ENCODE measurements at places on chromosomes 5 and 9. TPM values are rescaled to one million over a fixed set of nuclear protein-coding genes. Genes with fewer than 3 reads are reported as not detected.
A peak's percentile ranks its signal among the peaks of the same experiment; 100 is the strongest.

The DPYSL3 gene
- total RNA-seq: 42.4 TPM

The CDH6 gene
- 66.2 TPM for total RNA-seq

The ADAMTSL1 gene
- total RNA-seq: 0.62 TPM

The NKD2 gene
- total RNA-seq: 1.7 TPM

The GLDC gene
- 17.3 TPM for total RNA-seq

The GPBP1 gene
- 45.9 TPM for total RNA-seq

The NOXA1 gene
- total RNA-seq: 0.84 TPM

The EGFLAM gene
- 3.5 TPM for total RNA-seq

The DOCK8 gene
- 3.8 TPM for total RNA-seq

The GADD45G gene
- 0.41 TPM for total RNA-seq

The LVRN gene
- not detected for total RNA-seq

The PGM5 gene
- 0.79 TPM for total RNA-seq

- DNase-seq: no peak
These were observed 40.7 kb upstream of the CACNA1B start for GRCh38 chr9:137836831-137837241.

GRCh38 chr5:135398160-135398854 lies 724 bp downstream of the MACROH2A1 start:
- DNase-seq: no peak

- DNase-seq: peak; percentile 19
These were observed 52.4 kb downstream of the FSD1L start for GRCh38 chr9:105500108-105500766.

- DNase-seq: no peak
These were observed 484.7 kb downstream of the ELAVL2 start for GRCh38 chr9:23341346-23341745.

DNA sequence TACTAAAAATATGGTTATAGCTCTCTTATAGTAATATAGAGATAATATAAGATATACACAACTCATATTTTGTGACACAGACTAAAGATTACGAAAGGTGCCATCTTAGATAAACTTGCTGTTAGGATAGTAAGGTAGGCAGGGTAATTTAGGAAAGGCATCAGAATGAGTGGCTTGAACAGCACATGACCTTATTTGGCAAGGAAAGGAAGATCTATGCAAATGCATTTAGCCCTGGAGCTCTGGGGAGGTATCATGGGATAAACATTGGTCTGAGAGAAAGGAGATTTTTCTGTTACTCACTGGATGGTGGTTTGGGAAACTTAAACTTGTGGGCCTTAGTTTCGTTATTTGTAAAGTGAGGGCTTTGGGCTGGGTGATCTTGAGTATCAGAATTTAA lies 65.8 kb downstream of the KCTD16 start:
- no peak for DNase-seq

- no peak for DNase-seq
These were observed 132.4 kb downstream of the DAB2IP start for GRCh38 chr9:121783521-121784507.

DNA sequence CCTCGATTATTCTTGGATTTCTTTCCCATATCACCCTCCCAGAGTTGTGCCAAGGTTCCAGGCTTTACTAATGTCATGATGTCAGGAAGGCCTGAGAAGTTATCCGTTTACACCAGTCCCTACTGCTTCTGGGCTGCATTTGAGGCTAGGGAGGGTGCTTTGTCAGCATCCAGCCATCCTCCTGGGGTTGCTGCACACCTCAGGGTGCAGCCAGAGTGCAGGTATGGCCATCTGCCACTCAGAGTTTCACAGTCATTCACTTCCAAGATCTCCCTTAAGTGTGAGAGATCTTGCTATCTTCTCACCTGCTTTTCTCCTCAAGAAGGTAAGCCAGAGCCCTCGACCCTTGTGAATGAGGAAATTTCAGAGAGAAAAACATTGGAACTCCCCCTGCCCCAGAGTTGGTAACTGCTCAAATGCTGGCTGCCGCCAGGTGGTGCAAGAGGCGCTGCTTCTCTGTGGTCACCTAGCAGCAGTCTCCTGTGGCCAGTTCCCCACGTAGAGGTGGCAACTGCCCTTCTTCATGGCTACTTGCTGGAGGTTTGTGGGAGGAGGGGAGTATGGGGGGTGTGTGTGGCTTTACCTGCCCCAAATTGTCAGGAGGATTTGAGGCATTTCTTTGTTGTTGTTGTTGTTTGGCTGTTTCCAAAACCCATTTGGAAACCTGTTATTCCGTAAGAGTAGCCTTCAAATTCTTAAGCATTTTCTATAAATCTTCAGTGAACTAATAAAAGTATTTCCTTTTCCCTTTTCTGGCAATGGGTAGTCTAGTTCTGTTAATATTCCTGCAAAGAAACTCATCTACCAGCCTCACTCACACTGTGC lies 259.6 kb upstream of the DMRT1 start:
- DNase-seq: no peak

DNA sequence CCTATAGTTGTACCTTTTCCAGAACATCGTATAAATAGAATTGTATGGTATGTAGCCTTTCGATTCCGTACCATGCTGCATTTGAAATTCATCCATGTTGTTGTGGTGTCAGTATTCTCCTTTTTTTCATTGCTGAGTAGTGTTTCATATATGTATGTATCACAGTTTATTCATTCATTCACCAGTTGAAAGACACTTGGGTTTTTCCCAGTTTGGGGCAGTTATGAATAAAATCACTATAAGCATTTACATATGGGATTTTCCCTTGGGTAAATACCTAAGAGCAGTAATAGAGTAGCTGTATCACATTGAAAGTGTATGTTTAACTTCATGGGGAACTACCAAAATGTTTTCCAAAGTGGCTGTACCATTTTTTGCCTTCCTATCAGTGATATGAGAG lies 16.1 kb upstream of the FKTN start:
- DNase-seq: no peak

- no peak for DNase-seq
These were observed 91.6 kb upstream of the PRRC1 start for GRCh38 chr5:127425868-127426267.

DNA sequence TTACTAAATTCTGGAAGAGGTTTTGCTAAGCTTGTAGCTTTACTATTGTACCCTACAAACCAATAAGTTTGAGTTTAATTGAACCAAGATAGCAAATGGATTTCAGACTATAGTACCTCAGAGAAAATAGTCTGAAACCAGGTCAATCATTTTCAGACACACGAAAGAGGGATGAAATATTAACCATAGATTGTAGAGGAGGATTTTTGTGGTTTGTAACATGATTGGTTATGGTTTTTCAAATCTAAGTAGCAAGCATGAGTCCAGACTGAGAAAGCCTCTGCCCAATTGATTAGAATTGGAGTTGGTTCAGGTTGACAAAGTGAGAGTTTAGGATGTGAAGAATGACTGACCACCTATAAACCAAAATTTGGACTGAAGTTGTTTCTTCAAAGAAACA lies 562.7 kb upstream of the DMAC1 start:
- no peak for DNase-seq

GRCh38 chr9:95506678-95507463 lies 9.9 kb downstream of the PTCH1 start:
- DNase-seq: no peak

GRCh38 chr5:84080908-84081307 lies 303.8 kb downstream of the EDIL3 start:
- DNase-seq: no peak

GRCh38 chr5:119949426-119949999 lies 320.2 kb downstream of the FAM170A start:
- DNase-seq: no peak

- no peak for DNase-seq
These were observed 26.2 kb upstream of the ARSB start for GRCh38 chr5:79011219-79011836.

GRCh38 chr5:53479590-53480415 lies 626 bp upstream of the FST start:
- no peak for DNase-seq

GRCh38 chr9:98736226-98736625 lies 27.5 kb upstream of the GABBR2 start:
- no peak for DNase-seq

DNA sequence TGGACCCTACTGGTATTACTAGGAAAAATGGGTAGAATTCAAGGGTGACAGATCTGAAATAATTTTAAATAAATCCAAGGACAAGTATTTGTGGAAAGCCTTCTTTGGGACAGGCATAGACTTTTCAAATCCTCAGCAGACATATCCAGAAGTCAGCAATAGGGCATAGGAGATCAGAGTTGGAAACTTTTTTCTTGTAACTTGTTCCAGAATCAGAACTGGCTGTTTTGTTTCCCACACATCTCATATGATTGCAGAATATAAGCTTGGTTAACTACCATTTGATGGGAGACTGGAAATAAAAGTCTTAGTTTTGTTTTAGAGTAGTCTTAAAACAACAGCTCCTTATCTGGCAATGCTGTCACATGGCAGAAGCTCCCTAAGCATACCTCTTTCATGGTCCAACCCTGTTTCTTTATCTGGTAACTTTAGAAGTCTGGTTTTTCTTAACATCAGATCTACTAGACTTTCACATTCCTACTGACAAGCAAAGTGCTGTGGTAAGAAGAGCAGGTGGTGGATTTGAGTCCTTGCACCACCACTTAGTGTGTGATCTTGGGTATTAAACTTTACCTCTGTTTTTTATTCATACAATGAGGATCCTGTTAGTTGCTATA lies 25.1 kb downstream of the XRCC4 start:
- DNase-seq: no peak

DNA sequence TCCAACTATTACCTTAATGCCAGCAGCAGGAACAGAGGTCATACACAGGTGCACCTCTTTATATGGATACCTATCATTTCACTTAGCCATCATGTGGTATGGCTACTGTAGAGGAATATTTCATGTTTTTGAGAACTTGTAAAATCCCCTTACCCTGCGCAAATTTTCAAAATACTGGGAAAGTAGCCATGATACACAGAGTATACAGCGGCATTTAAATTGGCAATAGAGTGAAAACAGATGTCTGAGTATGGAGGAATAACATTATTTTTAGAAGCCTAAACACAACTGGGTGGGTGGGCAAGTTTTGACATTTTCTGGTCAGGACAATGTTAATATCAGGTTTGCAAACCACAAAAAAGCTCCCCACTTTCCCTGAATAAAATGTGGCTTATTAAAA lies 109.5 kb downstream of the SMIM23 start:
- DNase-seq: no peak

- no peak for DNase-seq
These were observed 85.9 kb downstream of the SLC12A2 start for GRCh38 chr5:128169401-128170017.

GRCh38 chr5:73118391-73118973 lies 1.9 kb upstream of the TMEM171 start:
- no peak for DNase-seq

DNA sequence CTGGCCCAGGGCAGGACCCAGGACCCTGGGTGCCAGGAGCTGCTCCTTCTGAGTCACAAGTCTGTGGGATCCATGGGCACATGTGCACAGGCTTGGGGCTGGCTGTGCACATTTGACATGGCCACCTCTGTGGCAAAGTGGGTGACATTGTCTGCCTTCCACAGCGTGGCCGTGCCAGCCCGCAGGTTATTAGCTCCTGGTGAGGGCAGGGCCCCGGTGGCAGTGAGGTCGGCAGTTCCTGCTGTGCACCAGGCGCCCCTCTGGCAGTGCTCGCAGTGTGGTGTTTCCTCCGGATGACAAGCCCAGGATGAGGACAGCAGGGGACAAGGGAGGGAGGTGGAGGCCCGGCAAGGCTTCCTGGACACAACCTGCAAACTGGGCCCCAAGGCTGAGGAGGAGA lies 60.5 kb downstream of the OLFM1 start:
- DNase-seq: no peak

DNA sequence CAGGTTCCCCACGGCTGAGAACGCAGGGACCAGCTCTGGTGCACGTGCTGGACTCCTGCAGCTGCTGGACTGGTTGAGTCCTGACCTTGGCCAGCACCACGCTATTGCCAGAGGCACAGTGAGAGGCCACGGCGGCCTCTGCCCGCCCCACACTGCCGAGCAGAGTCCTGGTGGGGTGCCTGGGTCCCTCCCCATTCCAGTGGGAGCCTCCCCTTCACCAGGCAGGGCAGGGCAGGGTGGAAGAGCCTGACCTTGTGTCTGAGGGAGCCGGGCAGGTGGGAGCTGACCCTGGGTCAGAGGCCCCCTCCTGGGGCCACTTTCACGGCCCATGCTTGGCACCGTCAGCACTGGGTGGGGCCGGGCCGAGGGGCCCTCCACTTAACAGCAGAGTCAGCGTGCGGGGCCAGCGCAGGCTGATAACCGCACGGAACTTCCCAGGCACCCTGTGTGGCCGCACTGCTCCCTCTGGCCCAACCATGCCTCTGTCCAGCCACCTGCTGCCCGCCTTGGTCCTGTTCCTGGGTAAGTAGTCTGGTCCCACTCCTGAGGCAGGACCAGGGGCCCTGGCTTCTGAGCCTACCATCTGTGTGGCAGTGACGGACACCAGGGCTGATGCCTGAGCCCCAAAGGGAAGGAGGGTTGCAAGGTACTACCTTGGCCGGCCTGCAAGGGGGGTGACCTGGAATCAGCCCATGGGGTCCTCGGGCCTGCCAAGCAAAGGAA lies at the start of gene MAMDC4:
MAMDC4 (plus strand) TSS at position 406 of the 723 bp plus-strand sequence; CDS start at position 477, 71 bp downstream.
- no peak for DNase-seq

DNA sequence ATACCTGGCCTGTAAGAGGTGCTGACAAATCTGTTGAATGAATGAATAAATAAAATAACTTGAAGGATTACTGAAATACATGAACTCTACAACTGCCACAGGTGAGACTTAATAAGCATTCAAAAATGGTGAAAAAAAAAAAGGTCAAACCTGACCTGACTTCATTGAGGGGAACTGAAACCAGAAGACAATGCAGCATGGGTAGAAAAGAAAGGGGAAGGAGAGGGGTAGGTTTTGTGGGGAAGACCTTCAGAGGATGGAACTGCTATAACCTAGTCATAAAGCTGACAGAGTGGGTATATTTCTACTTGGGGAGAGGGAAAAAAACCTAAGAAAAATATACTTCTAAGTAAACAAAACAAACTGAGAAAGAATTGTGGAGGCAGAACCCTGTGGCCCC lies 56.6 kb downstream of the RASEF start:
- DNase-seq: no peak

DNA sequence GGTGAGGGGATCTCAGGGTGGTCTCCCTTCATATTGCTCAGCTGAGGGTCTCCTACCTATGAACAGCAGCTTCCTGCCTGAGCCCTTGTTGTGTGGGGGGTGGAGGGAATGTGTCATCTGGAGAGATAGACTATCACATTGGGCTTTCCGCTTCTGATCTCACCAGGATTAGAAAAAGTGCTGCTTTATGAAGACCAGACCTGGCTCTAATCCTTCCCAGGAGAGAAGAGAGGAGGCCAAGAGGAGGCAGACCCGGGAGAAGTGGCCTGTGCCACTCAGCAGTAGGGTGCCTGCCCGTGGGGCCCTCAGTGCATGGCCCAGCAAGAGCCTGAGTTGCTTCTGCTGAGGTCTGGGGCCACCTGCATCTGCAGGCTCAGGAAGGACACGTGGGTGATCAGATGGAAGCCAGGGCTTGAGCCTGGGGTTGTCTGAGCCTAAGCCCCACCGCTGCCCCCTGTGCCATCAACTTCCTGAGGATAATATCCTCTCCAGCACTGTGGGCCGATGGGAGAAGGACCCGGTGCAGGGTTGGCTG lies 22.1 kb upstream of the COL5A1 start:
- DNase-seq: no peak

GRCh38 chr9:33452828-33453271 lies 5.5 kb upstream of the AQP3 start:
- DNase-seq: peak; percentile 42

All from kidney epithelial cell (primary cell).